ENCODE measurements at places on chromosomes 3 and 15.

GRCh38 chr3:126731044-126731443 lies 27.0 kb downstream of the CHCHD6 start:
- no peak for DNase-seq

DNA sequence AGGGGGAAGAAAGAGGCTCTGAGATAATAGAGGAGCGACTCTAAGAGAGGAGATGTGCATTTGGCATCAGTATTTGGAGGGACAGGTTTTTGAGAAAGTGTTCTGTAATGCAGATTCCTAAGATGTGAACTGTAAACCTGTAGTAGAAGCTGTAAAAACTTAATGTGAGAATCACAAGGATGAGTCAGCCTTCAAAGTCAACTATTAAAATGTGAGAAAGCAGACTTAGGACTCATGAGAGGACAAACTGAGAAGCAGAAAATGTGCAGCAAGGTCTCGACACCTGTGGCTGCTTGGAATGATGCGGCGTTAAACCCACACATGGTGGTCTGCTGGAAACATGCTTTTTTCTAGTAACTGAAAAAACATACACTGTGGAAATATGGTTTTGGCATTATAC lies 36.0 kb downstream of the USP13 start:
- no peak for DNase-seq

DNA sequence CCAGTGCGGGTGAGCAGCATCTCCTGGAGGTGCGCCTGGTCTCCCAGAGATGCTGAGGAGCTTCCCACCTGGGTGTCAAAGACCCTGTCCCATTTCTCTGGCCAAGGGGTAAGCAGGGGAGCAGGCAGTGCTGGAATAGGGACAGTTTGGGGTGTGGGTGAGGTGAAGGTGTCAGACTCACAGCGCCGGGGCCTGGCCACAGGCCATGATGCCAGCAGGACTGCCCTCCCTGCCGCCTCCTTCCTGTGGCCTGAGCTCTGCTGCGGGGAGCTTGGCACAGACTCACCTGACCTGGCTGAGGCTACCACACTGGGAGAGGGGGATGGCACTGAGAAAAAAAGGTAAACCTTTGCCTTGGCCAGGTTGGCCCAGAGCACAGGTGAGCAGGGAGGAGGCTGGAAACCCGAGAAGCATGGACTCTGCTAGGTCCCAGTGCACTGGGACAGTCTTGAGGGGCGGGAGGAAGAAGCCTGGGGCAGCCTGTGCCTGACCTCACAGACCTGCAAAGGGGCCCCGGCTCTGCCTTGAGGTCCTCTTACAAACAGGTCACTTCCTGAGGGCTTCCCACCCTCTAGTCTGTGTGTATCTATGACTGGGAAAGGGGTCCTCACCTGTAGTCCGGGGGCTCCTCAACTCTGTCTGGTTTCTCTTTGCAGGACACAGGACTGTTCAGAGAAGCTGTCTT lies 28.2 kb downstream of the GRAMD2A start:
- DNase-seq, result no peak

- DNase-seq, result no peak
Measured at GRCh38 chr15:49423021-49423420, at the start of gene FGF7. TSS of gene FGF7 (plus strand) at chr15:49423242. CDS start at chr15:49424298, 1,056 bp downstream.

- DNase-seq, result no peak
Measured at GRCh38 chr3:115790759-115791158, 167.4 kb downstream of the GAP43 start.

DNA sequence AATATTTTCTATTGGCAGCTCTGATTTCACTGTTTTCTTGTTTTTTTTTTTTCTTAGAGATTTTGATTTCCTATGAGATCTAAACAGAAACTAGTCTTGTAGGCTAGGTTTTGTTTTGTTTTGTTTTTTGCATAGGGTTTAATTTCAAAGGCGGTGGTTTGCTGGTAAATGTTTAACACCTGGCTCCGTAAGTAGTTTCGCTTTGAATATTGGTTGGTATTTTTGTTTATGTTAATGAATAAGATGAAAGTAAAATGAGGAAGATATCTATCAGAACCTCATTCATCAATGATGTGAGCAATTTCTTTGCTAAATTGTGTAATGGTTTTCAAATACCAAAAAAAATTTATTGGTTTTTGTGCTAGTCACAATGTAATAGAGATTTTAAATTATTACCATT lies 39.7 kb upstream of the TM4SF1 start:
- DNase-seq, result no peak

GRCh38 chr3:13846716-13847570 lies 32.9 kb downstream of the WNT7A start:
- DNase-seq, result no peak

- no peak for DNase-seq
Measured at GRCh38 chr3:106176734-106177133, 307.9 kb upstream of the CBLB start.

- DNase-seq, result no peak
Measured at GRCh38 chr15:64693134-64693533, 82.3 kb downstream of the RBPMS2 start.

- DNase-seq, result no peak
Measured at GRCh38 chr3:133447750-133448477, 48.1 kb downstream of the BFSP2 start.
